ENCODE measurements at places on chromosomes 11 and 22.

DNA sequence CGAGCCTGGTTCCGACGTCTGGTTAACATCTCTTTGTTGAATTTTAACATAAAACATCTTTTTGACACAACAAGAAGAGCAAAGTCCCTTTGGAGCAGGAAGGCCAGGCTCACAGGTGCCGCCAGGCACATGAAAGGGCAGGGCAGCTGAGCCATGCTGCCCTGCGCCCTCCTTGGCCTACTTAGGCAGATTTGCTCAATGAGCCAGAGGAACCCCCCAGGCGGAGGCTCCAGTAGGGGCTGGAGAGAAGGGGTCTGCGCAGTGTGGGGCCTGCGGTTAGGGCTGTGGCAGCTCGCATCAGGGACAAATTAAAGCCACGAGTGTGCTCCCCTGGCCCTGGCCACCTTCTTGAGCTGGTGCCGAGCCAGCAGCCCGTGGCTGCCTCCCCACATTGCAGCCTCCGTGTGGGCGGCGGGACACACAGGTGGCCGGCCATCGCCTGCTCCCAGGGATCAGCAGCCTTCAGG is 9.9 kb upstream of the SLC22A12 start:
- no peak for DNase-seq

- DNase-seq, result no peak
Measured at GRCh38 chr22:24357547-24357946, 69.9 kb upstream of the ADORA2A start.

DNA sequence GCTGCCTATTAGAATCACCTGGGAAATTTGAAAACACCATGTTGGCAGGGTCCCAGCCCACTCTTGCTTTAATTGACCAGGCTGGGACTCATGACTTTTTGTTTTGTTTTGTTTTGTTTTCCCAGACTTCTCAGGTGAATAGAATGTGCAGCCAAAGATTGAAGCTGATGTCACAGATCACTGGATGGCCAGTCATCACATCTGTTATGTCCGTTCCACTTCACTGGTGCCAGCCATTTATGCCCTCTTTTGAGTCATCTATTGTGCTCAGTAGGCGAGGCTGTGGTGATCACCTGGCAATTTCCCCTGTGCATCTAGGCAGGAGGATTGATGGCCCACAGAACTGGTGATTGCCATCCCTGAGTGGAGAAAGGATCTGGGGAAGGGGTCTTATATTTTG is 297.3 kb downstream of the INSC start:
- no peak for DNase-seq

- DNase-seq, result peak; percentile 22
Measured at GRCh38 chr11:118272001-118272400, 7.9 kb upstream of the MPZL2 start.

- no peak for DNase-seq
Measured at GRCh38 chr11:61472282-61472681, 36.3 kb upstream of the LRRC10B start.

DNA sequence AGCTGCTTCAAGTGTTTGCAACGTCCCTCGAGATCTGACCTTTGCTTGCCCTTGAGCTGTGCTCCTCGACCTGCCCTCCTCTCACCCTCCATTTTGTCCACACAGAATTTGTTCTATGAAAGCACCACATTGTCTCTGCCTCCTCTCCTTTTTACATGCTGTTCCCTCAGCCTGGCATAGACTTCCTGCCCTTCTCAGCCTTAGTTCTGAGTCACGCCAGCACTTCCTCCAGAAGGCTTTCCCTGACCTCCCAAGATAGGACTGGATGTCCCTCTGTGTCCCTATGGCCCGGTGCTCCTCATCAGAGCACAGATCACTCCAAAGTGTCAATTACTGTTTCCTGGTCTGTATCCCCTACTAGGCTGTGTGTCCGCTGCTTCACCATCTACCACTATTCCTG is 16.2 kb downstream of the JHY start:
- no peak for DNase-seq

DNA sequence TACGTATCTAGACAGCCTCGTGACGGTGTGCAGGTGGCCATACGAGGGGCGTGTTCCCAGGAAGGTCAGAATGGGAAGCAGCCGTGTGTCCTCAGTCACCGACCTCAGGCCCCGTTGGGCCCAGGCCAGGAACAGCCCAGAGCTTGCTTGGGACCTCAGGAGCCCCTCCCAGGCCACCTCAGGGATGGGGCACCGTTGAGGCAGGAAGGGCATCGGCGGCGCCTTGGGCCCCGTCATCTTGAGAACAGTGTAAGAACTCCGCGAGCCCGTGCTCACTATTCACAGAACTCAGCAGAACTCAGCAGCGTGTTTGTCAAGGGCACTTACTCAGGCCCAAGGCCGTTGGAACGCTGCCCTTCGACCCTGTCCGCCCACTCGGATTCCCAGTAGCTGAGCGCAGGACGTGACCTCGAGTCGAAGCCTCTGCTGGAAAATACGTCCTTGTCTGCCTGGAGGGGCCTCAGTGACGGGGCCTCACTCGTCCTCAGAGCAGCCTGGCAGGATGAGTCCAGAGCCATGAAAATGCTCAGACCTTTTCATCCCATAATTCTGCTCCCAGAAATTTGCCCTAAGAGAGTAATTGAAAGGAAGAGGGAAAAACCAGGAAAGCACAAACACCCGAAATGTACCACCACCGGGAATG is 1134.8 kb downstream of the BRD1 start:
- no peak for DNase-seq

DNA sequence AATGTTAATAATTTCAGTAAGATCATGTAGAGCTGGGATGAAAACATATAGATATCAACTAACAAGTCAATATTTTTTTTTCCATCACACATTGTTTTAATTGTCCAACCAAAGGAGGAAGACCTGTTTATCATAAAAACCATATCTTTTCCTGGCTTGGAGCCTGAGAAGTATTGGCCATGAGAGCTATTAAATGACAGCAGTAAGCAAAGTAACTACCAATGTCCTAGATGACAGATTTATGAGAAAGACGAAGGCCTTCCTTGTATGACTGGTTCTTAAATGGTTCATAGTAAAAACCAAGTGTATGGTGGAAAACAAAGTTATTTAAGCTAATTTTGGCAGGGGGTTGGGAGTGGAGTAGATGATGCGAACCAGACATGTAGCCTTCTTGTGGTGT is 1147.1 kb upstream of the TENM4 start:
- peak; percentile 52 for DNase-seq

DNA sequence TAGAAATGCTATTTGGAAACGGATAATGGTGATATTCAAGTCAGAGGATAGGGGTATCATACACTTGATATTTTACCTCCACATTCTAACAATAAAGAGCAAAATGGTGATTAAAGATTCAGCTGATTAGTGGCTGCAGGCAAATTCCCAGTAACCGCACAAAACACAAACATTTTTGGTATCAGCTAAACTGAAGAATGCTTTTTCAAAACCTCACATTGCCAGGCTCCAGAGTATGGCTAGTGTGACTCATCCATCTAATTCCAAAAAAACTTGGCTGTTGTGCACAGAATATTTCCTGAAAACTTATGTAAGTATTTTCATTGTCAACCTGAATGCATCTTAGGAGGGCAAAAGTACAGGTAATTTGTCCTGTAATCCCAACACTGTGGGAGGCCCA is 10.9 kb downstream of the SRPRA start:
- no peak for DNase-seq

DNA sequence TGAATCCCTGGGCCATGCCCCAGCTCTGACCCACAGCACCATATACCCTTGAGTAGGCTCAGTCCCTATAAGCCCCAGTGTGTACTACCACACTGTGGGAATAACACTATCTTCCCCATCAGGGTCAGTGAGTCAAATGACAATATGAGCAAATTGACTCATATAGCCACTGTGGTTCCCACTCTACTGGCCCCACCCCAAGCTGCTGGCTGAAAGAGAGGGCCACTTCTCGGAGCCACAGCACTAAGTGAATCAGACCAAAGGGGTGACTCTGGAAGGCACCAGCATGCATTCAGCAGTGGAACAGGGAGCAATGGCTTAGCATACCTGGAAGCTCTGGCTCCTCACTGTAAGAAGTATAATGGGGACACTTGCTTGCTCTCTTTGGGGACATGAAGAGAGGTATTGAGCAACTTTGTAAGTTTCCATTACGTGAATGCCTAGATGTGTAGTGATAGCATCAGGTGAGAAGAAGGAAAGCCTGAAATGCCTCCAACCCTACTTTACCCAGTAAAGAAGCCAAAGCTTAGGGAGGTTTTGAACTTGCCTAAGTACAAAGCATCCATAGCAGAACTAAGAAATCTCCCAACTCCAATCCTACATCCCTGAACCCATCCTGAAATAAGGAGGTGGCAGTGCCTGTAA is 13.5 kb downstream of the CD59 start:
- DNase-seq, result peak; percentile 59

DNA sequence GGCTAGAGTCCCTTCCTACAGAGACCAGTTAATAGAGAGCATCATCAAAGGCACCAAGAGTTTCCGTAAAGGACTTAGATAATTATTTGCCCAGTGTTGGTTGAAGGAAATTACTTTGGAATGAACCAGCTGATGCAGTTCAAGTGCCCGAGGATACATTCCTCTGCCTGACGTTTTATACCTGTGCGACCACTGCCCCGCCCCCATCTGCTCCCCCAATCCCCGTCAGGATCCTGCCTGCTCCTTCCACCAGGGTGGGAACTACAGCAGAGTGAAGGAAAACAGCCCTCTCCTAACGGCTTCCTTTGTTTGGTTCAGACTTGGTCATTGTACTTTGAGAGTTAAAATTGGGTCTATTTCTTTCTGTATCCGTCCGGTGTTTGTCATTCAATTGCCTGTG is 761.5 kb downstream of the NTM start:
- no peak for DNase-seq

DNA sequence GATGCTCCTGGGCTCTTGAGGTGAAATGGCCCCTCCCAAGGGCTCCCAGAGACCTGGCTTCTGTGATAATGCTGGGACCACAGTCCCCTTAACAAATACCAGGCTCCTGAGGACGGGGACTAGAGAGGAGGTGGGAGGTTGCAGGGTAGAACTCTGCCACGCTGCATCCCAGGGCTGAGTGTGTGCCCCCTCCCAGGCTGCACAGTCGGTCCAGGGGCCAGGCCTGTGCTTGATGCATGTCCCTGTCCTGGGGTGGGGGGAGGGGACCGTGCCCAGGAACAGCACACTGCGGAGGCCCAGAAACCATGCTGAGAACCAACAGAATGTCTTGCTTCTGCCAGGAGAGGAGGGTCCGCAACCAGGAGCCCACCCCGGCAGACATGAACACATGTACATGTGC is 9.3 kb downstream of the CSF2RB start:
- DNase-seq, result no peak

- no peak for DNase-seq
Measured at GRCh38 chr11:90661233-90661632, 438.4 kb upstream of the CHORDC1 start.

All from OCI-M1 (cell line).